Esophagus squamous epithelium (tissue), 5 donors: ENCODE measurements at places on chromosomes 2 and 18.

- no peak overlapping the region for H3K27ac ChIP-seq
- no peaks in the 10 kb centered on the region for H3K4me1 ChIP-seq
- no peaks in the 10 kb centered on the region for H3K27me3 ChIP-seq
Measured at GRCh38 chr2:157296958-157297357, 28.7 kb downstream of the ERMN start.

GRCh38 chr2:142722569-142722968 lies 154.9 kb upstream of the KYNU start:
- H3K4me3 ChIP-seq: no peak overlapping the region
- no peak for DNase-seq
- H3K4me1 ChIP-seq: no peaks in the 10 kb centered on the region
- H3K27ac ChIP-seq: no peak overlapping the region
- H3K36me3 ChIP-seq: no peaks in the 10 kb centered on the region

- DNase-seq: no peak
- peak overlapping the region; percentile 66 for H3K27ac ChIP-seq
- H3K4me3 ChIP-seq: peak overlapping the region; percentile 27
- H3K4me1 ChIP-seq: peaks cover 5% of the 10 kb centered on the region
Measured at GRCh38 chr2:174595116-174595809, 2.3 kb downstream of the WIPF1 start.

DNA sequence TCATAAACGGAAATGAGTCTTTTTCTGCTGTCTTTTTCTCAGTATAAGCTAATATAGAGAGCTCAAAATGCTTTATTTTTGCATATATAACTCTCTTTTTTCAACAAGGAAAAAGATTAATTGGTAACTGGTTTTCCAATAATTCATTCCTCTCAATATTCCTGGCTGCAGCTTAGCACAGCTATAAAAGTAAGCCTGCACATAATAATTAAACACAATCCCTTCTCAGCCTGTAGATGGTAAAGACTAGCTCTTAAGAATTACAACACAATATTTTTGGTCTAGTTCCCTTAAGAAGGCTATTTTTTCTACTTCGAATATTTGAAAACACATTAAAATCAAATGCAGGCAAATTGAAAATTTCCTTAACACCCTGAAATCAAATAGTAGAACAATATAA lies 258.0 kb downstream of the DOK6 start:
- H3K4me3 ChIP-seq: no peak overlapping the region
- H3K27me3 ChIP-seq: no peaks in the 10 kb centered on the region
- DNase-seq: no peak
- no peak overlapping the region for H3K27ac ChIP-seq

DNA sequence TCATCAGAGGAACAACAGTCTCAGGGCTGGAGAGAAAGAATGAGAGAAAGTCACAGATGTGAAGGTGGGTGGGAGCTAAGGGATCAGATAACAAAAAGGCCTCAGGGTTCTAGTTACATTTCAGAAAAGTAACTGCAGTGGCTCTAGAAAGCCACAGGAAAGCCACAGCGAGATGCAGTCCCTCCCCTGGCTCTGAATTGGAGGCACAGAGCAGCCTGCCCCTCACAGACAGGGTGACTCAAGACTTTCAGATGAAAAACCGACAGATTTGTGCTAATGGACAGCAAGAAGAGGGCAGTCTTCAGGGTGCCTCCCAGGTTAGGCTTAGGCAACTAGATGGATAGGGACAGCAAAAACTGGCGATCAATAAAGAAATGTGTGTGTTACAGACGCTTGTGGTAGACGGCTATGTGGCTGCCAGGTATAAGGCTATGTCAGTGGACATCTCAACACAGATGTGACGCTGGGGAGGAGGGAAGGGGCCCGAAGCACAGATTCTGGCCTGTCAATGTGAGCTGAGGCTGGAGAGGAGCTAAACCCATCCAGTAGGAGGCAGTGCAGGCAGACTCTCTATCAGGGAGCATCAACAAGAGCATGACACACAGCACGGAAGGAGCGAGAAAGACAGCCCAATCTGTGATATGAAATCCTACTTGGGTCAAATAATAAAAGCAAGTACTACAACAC lies 26.2 kb downstream of the UNC50 start:
- no peak overlapping the region for H3K27ac ChIP-seq
- DNase-seq: no peak
- H3K36me3 ChIP-seq: peaks cover 58% of the 10 kb centered on the region
- H3K4me1 ChIP-seq: no peaks in the 10 kb centered on the region
- no peaks in the 10 kb centered on the region for H3K27me3 ChIP-seq

- no peak for DNase-seq
- no peak overlapping the region for H3K4me3 ChIP-seq
- no peak overlapping the region for H3K27ac ChIP-seq
Measured at GRCh38 chr2:14336759-14337382, 295.6 kb upstream of the LRATD1 start.

GRCh38 chr2:71551631-71551915 lies 98.2 kb downstream of the DYSF start:
- no peaks in the 10 kb centered on the region for H3K36me3 ChIP-seq
- H3K27ac ChIP-seq: no peak overlapping the region
- DNase-seq: no peak
- H3K27me3 ChIP-seq: no peaks in the 10 kb centered on the region
- H3K4me1 ChIP-seq: no peaks in the 10 kb centered on the region

GRCh38 chr2:238728330-238729260 lies 119.3 kb upstream of the TWIST2 start:
- no peak overlapping the region for H3K4me3 ChIP-seq
- no peaks in the 10 kb centered on the region for H3K4me1 ChIP-seq
- DNase-seq: no peak
- H3K27ac ChIP-seq: peak overlapping the region; percentile 90
- no peaks in the 10 kb centered on the region for H3K27me3 ChIP-seq

DNA sequence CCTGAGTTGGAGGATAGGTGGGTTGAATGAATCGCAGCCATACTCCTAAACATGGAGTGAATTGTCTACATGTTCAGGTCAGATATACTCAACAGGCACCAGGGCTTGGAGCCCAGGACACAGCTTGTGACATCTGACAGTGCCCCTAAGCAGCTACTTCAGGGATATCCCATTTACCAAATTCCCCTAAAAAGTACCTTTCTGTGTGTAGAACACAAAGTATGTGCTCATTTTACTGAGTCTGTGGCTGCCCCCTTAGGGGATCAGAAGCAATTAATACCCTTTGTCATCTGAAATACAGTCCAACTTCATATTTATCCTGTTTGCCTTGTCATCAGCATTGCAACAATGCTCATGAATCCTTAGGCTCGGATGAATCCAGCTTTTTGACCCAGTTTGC lies 20.8 kb downstream of the TNFRSF11A start:
- H3K27me3 ChIP-seq: no peaks in the 10 kb centered on the region
- no peaks in the 10 kb centered on the region for H3K36me3 ChIP-seq
- H3K4me1 ChIP-seq: no peaks in the 10 kb centered on the region
- no peak overlapping the region for H3K4me3 ChIP-seq
- no peak for DNase-seq

GRCh38 chr2:219020604-219021365 lies 20.5 kb downstream of the CFAP65 start:
- DNase-seq: no peak
- H3K27ac ChIP-seq: no peak overlapping the region
- peaks cover 3% of the 10 kb centered on the region for H3K27me3 ChIP-seq
- H3K36me3 ChIP-seq: no peaks in the 10 kb centered on the region

DNA sequence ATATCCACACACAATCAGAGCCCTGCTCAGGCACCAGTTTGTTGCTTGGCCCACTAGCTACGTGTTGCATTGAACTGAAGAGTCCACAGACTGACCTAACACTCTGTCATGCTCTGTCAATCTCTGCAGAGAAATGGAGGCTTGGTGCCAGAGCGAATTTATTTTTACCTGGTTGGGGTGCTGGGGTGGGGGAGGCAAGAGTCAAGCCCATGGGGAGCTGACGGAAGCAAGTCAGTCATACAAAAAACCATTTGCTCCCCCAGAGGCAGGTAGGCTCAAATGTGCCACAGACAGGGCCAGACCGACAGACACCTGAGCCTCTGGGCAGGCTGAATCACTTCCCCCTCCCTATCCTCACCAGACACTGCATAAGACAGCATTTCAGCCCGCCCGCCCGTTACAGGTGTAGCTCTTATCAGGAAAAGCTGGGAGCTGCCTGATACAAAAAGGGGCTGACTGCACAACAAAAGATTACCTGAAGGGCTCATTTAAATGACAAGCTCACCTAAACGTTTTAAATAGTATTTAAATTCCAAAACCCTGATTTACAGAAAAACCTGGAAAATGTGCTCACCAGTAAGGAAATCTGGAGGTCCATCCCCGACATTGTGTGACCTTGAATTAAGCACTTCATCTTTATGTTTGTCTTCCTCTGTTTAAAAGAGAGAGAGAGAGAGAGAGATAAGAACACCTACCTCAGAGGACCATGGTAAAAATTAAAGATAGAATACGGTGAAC lies 2.1 kb upstream of the PCBP1 start:
- peak overlapping the region; percentile 91 for H3K4me3 ChIP-seq
- H3K36me3 ChIP-seq: peaks cover 39% of the 10 kb centered on the region
- peak overlapping the region; percentile 100 for H3K27ac ChIP-seq
- no peaks in the 10 kb centered on the region for H3K27me3 ChIP-seq
- H3K4me1 ChIP-seq: peaks cover 30% of the 10 kb centered on the region

- H3K4me3 ChIP-seq: peak within 1 kb of the TSS; percentile 54
- no peaks in the 10 kb centered on the region for H3K36me3 ChIP-seq
- H3K4me1 ChIP-seq: no peaks in the 10 kb centered on the region
- peak within 1 kb of the TSS; percentile 86 for H3K27ac ChIP-seq
Measured at GRCh38 chr2:201182650-201183364, at the start of gene CASP10. CASP10 (plus strand) TSS chr2:201183141; CDS start chr2:201185778, 2,637 bp downstream.

DNA sequence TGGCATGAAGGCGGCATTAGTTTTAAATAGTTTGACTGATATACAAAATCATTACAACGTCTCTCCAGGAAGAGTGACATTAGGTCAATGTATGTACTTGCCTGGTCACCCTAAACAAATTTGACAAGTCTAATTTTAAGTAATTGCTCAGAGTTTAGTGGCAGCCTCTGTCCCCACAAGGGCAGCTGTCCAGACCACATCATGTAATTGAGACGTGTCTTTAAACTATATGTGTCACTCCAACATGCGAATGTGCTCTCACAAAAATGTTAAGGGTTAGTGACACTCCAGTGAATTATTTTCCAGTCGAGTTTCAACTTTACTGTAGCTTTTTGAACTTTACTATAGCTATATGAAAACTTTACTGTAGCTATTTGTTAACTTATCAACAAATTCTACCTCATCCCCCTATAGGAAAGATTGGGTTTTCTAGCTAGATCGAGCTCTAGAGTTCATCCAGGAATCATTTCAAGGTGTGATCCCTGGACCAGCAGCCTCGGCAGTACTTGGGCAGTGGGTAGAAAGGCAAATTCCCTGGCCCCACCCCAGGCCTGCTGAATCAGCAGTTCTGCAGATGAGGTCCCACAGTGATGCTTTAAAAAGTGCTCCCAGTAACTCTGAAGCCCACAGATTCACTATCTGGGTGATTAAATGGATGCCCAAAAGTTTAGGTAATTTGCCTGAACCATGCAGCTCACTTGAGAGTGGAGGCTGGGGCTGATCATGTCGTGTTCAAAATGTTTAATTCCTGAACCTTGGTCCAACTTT lies 66.4 kb upstream of the POU3F3 start:
- H3K4me3 ChIP-seq: no peak overlapping the region
- H3K4me1 ChIP-seq: no peaks in the 10 kb centered on the region
- no peaks in the 10 kb centered on the region for H3K36me3 ChIP-seq

DNA sequence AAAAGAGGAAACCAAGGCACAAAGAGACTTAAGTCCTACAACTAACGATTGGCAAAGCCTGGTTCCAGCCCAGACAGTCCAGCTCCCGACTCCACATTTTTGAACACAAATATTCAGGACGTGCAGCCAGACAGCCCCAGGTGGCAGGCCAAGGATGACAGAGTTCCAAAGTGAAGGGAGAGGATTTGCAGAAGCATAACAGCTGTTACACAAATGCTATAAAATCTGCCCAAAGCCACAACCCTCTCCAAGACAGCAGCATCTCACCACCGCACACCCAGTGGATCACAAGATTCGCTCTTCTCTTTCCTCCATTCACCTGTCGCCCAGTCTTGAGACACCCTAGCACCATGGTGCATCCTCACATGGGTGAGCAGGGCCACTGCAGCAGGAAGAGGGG lies 227.1 kb upstream of the ID2 start:
- no peaks in the 10 kb centered on the region for H3K27me3 ChIP-seq
- no peak overlapping the region for H3K4me3 ChIP-seq
- H3K4me1 ChIP-seq: peaks cover 6% of the 10 kb centered on the region

DNA sequence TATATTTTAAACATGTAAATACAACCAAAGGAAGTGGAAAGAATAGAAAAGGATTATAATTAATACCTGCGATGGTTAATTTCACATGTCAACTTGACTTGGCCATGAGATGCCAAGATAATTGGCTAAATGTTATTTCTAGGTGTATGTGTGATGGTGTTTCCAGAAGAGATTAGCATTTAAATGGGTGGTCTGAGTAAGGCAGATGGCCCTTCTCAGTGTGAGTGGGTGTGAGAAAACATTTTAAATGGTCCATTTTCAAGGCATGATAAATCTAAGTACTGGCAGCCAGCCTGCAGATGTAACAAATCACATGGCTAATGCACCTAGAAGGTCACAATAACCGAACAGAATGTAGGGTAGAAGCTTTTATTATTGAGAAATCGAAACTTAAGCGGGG lies 99.6 kb upstream of the CDH7 start:
- DNase-seq: no peak
- H3K27ac ChIP-seq: no peak overlapping the region
- H3K36me3 ChIP-seq: no peaks in the 10 kb centered on the region
- no peak overlapping the region for H3K4me3 ChIP-seq
- H3K4me1 ChIP-seq: no peaks in the 10 kb centered on the region
